ENCODE measurements at places on chromosomes 4 and X.
A peak's percentile ranks its signal among the peaks of the same experiment; 100 is the strongest.

- no peak for ATAC-seq
Observed at GRCh38 chr4:127134490-127134889, 498.3 kb upstream of the INTU start.

GRCh38 chr4:2459589-2460349, 9.1 kb upstream of the RNF4 start:
- no peak for ATAC-seq

DNA sequence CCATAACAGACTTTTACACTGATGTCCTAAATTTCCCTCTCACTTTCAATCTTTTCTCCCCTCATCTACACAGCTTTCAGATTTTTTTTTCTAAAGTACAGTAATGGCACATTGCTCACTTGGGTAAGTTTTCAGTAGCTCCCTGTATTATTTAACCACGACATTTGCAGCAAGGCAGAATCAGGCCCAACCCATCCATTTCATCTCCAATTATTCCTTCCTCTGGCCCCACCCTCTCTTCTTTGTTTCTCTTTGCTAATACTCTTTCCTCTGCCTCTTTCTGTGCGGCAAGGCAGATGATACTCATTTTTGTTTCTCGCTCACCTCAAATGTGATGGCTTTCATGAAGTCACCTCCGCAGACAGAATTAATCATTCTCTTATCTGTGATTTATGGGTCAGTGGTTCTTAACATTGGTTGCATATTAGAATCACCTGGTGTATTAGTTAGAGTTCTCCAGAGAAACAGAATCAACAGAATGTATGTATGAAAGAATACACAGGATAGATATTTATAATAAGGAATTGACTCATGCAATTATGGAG, 43.4 kb upstream of the GATB start:
- ATAC-seq: no peak

- ATAC-seq: no peak
Observed at GRCh38 chr4:2511645-2512131, 24.8 kb upstream of the FAM193A start.

DNA sequence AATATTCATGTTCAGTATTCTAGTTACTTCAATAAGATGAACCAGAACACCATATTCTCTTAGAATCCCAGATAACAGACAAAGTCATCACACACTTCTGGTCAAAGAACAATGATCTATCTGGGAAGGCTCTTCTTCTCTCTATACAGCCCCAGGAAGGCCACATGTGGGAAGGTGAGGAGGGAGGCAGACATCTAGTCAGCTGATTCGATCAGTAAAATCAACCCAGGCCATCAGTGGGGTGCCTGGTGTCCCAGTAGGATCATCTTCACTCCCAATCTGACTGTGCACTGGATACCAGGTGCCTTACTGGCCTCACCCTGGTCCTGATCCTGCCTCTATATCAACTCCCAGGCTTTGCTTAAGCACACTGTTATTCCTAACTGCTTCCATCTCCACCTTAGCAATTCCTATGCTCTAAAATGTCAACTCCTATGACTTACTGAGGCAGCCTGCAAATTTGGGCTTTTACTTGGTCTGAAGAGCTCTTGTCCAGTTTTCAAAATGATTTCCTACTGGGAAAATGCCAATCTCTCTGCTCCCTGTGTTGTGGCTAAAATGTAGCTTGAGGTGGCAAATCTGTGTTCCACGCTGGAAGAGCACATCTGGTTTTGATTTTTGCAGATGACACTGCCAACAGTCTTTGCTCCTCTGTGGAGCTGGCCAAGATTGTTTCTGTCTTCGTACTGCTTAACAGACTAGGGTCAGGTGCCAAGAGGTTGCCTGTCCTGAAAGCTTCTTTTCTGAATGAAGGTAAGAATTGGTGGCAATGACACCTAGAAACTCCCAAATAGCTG, 128.7 kb downstream of the MGST2 start:
- no peak for ATAC-seq

- no peak for ATAC-seq
Observed at GRCh38 chrX:6228720-6229119, at the start of gene NLGN4X. NLGN4X (minus strand) TSS chrX:6228867; CDS start chrX:6151466, 77,401 bp downstream.

GRCh38 chrX:112839856-112840255, 775 bp downstream of the AMOT start:
- no peak for ATAC-seq

DNA sequence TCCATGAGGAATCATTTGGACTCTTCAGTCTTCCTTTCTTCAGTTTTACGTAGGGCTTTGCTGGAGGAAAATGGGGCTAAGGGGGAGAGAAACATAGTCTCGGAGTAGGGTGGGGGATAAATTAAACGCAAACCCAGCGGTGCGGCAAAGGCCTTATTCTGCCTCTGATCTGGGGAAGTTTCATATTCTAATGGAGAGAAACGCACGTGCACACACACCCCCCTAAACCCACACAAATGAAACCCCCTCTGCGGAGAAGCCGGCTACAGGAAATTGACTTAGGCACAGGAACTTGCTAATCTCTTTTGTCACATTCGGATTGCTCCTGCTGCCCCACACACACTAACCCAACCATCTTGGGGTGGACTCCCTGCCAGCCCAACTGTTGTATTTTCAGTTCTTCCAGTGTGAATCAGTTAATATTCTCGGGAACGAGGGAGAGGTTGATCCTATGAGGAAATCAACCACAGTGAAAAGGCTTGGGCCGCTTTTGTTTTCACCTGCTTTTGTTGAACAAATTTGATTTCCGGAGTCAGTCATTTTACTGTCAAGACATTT, at the start of gene RHOH:
TSS of gene RHOH (plus strand) at position 308 of the 558 bp plus-strand sequence. CDS start 46,356 bp downstream, outside the sequence.
- peak; percentile 10 for ATAC-seq

GRCh38 chr4:38062088-38062775, 102.0 kb downstream of the PTTG2 start:
- peak; percentile 74 for ATAC-seq

- ATAC-seq: no peak
Observed at GRCh38 chr4:41874873-41875272, 60.4 kb upstream of the TMEM33 start.

DNA sequence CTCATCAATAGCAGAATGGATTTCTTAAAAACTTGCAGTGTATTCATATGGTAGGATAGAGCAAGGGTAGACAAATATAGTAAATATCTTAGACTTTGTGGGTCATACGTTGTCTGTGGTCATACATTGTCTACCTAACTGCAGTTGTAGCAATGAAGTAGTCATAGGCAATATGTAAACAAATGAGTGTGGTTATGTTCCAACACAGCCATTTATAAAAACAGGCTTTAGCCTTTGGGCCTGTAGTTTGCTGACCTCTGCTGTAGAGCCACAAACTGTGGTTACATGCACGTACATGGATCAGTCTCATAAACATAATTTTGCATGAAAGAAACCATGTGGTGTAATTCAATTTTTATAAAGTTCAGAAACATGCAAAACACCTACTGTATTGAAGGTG, 98.9 kb downstream of the LARP1B start:
- no peak for ATAC-seq

DNA sequence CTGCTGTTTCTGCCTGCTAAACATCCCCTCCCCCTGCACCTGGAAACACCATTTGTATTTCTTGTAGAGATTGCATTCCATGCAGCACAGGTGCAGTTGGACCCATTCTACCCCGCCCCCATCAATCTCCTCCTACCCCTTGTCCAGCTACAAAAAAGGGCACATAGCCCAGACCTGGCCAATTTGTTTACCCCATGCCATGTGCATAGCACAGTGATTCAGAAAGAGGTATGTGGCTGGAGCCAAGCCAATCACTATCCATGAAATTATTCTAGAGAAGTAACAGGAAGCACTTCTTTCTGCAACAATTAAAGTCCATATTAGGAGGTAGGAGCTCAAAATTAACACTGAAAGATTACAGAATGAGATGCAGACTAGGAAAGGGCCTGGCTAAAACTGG, 20.2 kb upstream of the TMEM184C start:
- no peak for ATAC-seq

DNA sequence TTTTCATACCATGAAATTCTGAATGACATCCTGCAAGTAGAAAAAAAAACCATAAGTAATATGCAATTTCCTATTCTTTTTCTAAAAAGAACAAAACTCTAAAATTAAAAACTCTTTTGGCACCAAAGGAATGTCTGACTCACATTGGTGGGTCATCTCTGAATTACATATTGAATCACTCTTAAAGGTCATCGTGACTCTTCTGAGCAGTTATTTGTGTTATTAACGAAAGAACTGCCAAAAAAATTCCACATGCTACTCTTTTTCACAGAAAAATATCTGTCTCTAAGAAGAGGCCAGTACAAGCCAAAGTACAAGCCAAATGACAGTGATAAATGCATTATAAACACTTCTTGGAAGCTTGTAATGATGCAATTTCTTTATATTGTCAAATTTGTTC, 282.2 kb downstream of the GUCY2F start:
- ATAC-seq: no peak

DNA sequence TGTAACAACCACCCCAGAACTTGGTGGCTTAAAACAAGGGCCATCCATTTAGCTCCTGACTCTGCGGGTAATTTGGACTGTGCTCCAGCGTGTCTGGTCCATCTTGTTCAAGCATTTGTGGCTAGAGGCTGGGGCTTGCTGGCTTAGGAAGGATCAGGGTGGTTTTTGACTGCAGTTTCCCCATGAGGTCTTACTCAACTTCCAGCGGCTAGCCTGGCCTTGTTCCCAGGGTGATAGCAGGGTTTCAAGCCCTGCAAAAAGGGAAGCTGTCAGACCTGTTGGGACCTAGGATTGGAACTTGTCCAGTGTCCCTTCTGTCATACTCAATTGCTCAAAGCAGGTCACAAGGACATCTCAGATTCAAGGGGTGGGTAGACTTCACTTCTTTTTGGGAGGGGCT, 205.9 kb downstream of the STIM2 start:
- no peak for ATAC-seq

- no peak for ATAC-seq
Observed at GRCh38 chrX:148681605-148682004, 181.2 kb downstream of the AFF2 start.

GRCh38 chrX:17939724-17940123, 78.6 kb upstream of the RAI2 start:
- ATAC-seq: no peak

GRCh38 chrX:63275127-63275526, 76.0 kb downstream of the SPIN4 start:
- no peak for ATAC-seq

- no peak for ATAC-seq
Observed at GRCh38 chr4:47451657-47452056, 11.8 kb downstream of the COMMD8 start.

GRCh38 chr4:142242156-142242555, 603.9 kb downstream of the INPP4B start:
- no peak for ATAC-seq
